ENCODE measurements at places on chromosomes 7 and 10.

DNA sequence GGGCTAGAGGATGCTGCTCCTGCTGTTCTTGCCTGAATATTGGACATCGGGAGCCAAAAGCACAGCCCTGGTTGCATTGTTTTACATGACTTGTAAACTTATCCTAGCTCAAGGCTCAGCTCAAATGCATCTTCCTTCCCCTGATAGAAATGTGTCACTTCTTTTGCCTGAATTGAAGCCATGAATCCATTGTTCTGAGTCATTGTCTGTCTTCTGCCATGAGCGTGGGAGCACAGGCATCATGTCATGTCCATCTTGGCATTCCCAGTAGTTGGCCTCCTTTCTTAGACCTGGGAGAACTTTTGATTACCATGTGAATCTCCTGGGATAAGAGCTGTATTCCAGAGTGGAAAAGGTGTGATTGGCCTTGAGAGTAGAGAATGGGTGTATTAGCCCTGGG is 54.1 kb upstream of the OPN4 start:
- DNase-seq: no peak

GRCh38 chr10:34506786-34507185 is 308.3 kb downstream of the PARD3 start:
- DNase-seq: no peak

- no peak for DNase-seq
Observed at GRCh38 chr10:70834021-70834420, 18.3 kb downstream of the SGPL1 start.

DNA sequence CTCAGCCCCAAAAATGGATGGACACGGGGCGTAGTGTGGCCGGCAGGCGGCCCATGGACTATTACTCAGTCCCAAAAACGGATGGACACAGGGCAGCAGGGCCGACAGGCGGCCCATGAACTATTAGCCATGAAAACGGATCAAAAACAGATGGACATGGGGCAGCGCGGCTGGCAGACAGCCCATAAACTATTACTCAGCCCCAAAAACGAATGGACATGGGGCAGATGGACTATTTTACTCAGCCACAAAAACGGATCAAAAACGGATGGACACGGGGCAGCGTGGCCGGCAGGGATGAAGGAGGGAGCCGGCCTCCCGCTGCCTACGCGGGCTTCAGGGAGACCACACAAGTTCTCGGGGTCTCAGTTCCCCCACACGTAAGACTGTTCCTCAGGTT is 32.9 kb downstream of the GPER1 start:
- no peak for DNase-seq

DNA sequence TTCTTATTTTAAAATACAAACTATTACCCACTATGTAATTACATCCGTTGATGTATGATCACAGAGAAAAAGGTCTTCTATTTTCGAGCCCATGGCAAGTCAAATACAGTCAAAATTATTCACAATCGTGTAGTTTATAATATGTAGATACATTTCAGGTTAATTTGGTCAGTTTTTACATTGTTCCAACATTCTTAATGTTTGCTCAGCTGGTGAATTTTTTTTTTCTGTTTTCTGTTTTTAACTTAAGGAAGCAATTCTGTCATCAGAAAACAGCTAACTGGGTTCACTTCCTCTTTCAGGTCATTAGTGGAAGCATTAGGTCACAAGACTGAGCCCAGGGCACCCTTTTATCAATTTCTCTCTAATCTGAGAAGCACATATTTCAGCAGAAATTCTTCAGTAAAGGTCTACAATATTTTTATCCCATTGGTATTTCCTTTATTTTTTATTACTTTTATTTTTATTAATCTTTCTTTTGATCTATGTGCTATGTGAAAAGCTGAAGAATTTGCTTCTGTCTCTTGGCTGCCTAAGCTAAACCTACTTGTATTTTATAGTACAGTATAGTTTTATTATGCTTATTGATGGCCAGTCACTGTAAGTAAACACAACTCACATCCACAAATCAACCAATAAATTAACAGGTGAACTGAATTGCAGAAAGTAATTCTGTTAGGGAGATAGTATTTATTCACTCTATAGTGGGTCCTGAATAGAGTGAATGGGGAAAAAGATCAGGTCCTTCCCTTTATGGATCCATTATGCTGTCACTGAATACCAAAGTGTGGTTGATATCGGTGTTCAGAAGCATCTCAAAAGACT is 84.6 kb downstream of the ICA1 start:
- no peak for DNase-seq
